Left colon (tissue), 2 donors: ENCODE measurements at places on chromosomes 7 and 10. TPM values are rescaled to one million over a fixed set of nuclear protein-coding genes. Genes with fewer than 3 reads are reported as not detected.
A peak's percentile ranks its signal among the peaks of the same experiment; 100 is the strongest.

DNA sequence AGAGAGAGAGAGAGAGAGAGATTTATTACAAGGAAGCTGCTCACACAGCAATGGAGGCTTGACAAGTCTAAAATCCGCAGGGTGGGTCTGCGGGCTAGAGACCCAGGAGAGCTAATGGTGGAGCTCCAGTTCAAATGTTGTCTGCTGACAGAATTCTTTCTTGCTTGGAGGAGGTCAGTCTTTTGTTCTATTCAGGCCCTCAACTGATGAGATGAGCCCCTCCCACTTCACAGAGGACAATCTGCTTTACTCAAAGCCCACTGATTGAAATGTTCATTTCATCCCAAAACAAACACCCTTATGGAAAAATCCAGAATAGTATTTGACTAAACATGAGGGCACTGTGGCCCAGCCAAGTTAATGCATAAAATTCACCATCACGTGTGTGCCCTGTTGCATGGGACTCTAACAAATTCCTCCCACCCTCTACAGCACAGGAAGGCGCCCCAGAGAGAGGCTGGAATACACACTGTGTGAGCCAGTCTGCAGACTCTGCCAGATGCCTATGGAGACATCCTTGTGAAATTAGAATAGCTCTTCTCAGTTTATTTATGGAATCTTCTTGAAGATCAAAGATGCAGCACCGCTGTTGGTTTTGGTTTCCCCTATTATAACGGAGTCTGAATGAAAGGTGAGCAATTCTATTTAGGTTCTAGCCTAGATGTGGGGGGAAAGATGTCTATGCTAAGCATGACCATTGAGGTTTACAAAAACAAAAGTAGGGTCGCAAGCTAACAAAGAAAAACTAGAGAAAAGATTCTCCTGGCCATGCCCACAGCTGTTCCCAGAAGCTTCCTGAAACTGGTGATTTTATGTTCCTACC lies 123.0 kb upstream of the SFMBT2 start:
- DNase-seq = no peak

DNA sequence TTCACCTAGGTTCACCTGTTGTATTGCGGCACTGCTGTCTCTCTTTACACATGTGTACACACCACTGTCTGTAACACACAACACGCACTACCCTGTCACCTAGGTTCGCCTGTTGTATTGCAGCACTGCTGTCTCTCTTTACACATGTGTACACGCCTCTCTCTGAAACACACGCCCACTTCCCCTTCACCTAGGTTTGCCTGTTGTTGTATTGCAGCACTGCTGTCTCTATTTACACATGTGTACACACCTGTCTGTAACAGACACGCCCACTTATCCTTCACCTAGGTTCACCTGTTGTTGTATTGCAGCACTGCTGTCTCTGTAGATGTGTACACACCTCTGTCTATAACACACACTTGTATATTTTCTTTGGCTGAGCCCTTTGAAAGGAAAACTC lies 51.5 kb downstream of the WDR37 start:
- peak; percentile 40 for DNase-seq

- no peak for DNase-seq
Observed at GRCh38 chr10:128835361-128835760, 631.7 kb upstream of the MGMT start.

CUBN gene
- total RNA-seq = 0.37 TPM

RPP38 gene
- total RNA-seq = 17.6 TPM

DNA sequence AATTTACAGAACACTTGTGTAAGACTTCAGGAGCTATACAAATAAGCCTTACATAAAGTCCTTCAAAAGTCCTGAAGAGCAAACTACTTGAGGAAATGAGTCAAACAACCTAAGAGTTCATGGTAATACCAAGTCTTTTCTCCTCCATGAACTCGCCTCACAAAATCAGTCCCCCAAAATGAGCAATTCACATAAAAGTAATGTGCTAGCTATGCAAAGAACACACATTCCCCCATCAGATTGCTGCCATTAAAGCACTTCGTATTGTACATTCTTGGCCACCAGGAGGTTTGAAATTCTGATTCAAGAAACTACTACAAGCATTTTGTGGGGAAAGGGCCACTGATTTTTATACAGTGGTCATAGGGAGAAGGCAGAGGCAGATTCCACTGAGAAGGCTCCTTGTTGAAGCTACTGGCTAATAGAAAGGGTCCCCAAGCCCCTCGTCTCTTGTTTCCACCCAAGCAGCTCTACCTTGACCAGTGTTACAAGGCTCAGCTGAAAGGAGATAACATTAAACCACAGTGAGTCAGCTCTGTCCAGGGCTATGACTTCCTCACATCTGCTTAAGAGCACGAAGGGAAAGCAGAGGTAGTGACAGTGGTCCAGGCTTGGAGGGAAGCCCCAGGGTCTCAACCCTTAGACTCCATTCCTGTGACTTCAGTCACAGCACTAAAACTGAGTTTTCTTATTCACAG lies 115.2 kb upstream of the CDK1 start:
- DNase-seq = no peak

DNA sequence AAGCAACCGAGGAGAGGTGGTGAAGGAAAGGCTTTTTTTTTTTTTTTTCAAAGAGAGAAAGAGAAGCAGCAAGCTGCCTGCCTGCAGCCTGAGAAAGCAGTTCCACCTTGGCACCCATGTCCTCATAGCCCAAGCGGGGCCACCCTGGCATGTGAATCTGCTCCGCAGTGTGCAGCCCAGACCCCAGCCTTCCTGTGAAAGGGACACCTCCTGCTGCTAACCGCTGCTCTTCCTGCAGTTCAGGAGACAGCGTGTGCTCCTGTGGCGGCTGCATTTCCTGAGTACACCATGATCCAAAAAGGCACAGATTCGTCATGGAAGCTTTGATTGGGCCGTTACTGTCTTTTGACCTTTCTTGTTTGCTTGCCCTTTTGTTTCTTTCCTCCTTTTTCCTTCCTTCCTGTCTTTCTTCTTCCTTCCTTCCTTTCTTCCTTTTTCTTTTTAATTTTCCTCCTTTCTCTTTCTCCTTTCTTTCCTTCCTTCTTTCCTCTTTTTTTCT lies 38.1 kb downstream of the IKZF1 start:
- peak; percentile 49 for DNase-seq

DNA sequence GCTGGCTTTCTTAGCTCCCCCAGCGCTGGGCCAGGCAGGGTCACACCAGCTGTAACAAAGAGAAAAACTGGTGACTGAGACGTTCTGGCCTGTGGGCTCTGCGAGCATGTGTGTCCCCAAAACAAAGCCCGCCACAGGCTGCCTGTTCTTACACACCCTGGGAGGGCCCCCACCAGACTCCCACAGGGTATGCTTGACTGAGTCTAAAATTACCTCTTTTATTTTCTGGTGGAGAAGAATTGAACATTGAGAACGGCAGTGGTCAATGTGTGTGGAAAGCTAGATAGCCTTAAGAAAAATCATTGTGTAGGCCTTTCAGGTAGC lies 808 bp downstream of the C10orf71 start:
- DNase-seq = no peak
